ENCODE measurements at places on chromosomes 7 and 10.
A peak's percentile ranks its signal among the peaks of the same experiment; 100 is the strongest.

- DNase-seq, result no peak
Measured at GRCh38 chr7:46146454-46147255, 225.6 kb upstream of the IGFBP3 start.

- no peak for DNase-seq
Measured at GRCh38 chr7:158369290-158369689, 218.3 kb downstream of the PTPRN2 start.

GRCh38 chr10:78749200-78749599, 319.6 kb upstream of the ZMIZ1 start:
- no peak for DNase-seq

- DNase-seq, result peak; percentile 52
Measured at GRCh38 chr7:2510909-2511768, 8.4 kb upstream of the LFNG start.

- no peak for DNase-seq
Measured at GRCh38 chr7:39186671-39187070, 209.0 kb downstream of the POU6F2 start.

DNA sequence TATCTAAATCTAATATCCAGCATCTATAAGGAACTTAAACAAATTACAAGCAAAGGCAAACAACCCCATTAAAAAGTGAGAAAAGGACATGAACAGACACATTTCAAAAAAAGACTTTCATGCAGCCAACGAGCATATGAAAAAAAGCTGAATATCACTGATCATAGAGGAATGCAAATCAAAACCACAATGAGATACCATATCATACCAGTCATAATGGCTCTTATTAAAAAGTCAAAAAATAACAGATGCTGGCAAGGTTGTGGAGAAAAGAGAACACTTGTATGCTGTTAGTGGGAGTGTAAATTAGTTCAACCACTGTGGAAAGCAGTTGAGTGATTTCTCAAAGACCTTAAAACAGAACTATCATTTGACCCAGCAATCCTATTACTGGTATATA, 334.4 kb upstream of the CACNA2D1 start:
- no peak for DNase-seq

DNA sequence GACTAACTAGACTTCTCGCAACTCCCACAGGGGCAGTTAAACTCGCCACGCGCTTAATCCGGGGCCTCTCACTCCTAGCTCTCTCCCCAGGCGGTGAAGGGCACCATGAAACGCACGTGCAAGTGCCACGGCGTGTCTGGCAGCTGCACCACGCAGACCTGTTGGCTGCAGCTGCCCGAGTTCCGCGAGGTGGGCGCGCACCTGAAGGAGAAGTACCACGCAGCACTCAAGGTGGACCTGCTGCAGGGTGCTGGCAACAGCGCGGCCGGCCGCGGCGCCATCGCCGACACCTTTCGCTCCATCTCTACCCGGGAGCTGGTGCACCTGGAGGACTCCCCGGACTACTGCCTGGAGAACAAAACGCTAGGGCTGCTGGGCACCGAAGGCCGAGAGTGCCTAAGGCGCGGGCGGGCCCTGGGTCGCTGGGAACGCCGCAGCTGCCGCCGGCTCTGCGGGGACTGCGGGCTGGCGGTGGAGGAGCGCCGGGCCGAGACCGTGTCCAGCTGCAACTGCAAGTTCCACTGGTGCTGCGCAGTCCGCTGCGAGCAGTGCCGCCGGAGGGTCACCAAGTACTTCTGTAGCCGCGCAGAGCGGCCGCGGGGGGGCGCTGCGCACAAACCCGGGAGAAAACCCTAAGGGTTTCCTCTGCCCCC, 19.5 kb downstream of the WNT8B start:
- DNase-seq, result peak; percentile 18

DNA sequence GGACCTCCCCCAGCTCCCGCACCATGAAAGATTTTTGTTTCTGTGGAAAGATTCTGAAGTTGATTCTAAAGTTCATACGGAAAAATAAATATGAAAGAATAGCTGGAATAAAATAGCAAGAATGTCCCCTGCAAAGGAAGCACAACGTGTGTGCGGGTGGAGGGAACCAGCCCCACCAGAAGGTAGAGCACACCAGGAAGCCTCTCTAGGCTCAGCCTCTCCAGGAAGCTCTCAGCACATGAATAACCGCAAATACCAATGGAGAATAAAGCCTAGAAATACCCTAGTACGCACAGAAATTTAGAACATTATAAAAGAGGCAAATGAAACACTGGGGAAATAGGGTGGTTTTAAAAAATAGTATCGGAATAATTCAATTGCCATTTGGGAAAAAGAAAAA, 24.6 kb upstream of the FAM170B start:
- DNase-seq, result no peak

- no peak for DNase-seq
Measured at GRCh38 chr10:28684157-28684985, 7.0 kb downstream of the BAMBI start.

DNA sequence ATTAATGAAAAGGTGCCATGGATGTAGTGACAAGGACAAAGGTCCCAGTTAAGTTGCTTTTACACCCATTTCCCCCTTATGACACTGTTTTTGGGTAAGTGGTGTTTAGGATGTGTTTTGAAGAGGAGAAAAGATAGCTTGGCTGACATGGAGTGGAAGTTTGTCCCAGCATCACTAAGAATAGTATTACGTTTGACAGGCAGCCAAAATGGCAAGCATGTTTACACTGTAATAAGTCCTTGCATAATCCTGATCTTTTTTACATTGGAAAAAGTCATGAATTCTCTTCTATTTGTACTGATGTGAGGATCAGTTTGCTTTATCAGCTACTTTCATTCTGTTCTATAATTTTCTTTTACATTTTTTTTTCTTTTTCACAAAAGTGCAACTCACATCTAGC, 137.8 kb downstream of the CHRM2 start:
- DNase-seq, result no peak

DNA sequence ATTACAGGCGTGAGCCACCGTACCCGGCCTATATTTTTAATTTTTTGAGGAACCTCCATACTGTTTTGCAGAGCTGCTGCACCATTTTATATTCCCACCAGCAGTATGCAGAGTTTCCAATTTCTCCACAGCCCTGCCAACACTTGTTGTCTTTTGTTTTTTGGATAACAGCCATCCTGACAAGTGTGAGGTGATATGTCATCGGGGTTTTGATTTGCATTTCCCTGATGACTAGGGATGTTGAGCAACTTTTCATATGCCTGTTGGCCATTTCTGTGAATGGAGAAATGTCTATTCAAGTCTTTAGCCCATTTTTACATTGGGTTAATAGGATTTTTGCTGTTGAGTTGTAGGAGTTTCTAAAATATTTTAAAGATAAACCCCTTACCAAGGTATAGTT, 22.2 kb downstream of the ENTPD7 start:
- no peak for DNase-seq

GRCh38 chr10:125084614-125085257, 75.6 kb downstream of the CTBP2 start:
- no peak for DNase-seq

DNA sequence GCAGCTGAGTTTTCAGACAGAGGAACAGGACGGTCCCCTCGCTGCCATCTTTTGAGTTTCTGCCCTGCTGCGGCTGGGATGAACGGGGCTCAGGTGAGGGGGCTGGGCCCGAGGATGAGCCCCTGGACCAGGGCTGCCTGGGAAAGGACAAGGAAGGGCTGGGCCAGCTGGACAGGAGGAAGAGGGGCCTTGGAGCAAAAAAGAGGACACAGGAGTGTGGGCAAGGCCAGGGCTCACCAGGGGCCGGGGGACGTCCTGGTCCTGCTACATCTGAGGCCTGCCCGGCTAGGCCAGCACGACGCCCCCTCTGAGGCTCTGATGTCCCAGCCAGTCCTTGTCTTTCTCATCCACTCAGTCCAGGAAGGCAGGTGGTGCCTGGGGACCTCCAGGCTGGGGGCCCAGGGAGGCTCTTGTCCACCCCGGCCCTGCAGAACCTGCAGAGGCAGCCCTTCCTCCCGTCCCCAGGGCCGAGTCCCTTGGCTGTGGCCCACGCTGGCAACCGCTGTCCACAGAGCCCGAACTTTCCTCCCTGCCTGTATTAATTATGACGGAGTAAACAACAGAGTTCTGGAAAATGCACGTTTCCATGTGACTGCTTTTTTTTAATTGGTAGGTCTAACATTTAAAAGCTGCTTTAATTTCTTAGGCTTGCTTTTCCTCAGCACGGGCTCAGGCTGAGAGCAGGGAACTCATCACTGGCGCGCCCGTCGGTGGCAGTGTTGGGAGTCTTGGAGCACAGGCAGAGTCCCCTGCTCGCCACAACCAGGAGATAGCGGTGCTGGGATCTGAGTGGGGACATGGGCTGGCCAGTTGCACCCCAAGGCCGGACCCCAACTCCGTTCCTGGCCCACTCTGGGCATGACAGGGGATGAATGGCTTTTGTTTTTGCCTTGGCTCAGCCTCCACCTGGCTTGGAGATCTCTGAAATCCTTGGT, 187.7 kb downstream of the ELFN1 start:
- no peak for DNase-seq

- DNase-seq, result no peak
Measured at GRCh38 chr10:8289186-8289924, 234.9 kb downstream of the GATA3 start.

GRCh38 chr7:87498893-87499292, 23.4 kb upstream of the ABCB4 start:
- no peak for DNase-seq

DNA sequence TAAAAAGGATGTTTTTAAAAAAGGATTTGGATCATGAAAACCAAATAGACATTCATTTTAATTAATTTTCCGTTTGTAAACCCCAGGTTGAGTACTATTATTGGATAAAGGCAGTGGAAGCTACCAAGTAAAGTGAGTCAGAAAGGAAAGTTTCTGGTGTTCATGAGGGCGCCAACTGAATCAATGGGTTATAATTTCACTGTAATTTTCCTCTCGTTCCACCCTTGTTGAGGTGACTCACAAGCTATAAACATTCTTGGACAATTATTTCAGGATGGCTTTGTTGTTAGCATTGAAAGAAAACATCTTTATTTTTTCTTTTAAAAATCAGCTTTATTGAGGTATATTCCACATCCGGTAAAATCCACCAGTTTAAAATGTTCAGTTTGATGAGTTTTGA, 5.1 kb upstream of the FAM133B start:
- no peak for DNase-seq

DNA sequence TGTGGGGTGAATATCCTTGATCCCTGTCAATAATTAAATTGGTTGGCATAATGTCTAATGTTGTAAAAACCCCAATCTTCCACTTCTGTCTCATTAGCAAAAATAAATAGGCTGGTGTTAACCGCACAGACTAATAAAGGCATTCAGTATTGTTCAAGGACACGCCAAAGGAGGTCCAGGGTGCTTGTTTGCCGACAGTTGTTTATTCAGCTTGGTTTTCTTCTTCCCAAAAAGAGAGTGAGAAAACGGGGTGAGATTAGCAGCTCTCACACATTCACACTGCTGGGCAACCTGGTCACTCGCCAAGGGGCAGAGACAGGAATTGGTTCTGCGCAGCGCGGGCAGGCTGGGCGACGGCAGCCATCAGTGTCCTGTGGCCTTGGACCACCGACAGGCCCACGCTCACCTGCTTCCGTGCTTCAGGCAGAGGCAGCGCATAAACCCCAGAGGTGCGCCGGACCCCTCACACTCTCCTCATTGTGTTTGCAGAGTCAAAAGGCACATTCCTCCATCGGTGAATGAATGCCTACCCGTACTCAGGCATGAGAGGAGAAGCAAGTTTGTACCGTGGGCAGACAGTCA, 26.2 kb upstream of the LMBR1 start:
- DNase-seq, result no peak

DNA sequence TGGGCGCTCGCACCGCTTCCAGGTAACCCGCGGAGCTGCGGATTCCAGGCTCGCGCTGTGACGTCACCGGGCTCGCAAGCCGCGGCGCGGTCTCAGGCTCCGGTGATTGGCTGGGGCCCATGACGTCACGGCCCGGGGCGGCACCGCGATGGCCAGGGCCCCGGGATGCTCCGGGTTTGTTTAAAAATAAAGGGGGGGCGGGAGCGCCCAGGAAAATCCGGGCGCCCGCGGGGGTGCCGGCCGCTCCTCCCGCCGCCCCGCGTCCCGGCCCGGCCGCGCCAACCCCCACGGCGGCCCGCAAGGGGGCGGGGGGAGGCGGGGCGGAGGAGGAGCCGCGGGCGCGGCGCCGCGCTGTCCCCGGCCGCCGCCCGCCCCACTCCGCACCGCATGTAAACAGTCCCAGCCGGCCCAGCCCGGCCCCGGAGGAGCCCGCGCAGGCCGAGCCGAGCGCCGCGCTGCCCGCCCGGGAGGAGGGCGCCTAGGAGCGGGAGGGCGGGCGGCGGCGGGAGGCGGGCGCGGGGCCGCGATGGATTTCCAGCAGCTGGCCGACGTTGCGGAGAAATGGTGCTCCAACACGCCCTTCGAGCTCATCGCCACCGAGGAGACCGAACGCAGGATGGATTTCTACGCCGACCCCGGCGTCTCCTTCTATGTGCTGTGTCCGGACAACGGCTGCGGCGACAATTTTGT, at the start of gene MTURN:
MTURN (plus strand) TSS at position 376 of the 690 bp plus-strand sequence; CDS start at position 527, 151 bp downstream.
- DNase-seq, result peak; percentile 80

GRCh38 chr7:40382145-40382544, 247.3 kb downstream of the SUGCT start:
- DNase-seq, result no peak

DNA sequence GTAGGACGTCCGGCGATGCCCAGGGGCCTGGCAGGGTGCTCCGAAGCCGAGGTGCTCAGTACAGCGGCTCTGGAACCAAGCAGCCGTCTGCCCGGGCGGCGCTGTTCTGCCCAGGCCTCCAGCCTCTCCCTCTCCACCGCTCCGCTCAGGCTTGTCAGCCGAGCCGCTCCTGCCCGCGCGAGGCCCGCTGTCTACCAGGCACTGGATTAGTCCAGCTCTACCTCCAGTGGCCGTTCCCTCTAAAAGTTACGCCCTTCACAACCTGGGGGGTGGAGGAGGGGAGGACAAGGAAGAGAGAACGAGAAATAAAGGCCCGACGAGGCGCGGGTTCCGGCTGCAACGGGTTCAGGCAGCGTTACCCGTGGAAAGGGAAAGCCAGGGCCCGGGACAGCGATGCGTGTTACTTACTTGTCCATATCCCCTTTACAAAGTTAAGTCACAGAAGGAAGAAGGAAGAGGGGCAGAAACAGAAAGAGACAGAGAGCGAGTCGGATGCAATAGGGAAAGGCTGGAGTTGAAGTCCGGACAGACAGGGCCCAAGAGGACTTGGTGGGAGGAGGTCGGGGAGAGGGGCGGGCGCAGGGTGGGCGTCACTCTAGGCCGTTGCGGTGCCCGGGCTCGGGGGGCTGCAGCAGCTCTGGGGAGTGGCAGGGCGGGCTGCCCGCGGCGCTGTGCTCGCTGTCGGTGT, 2.8 kb downstream of the SP8 start:
- no peak for DNase-seq

DNA sequence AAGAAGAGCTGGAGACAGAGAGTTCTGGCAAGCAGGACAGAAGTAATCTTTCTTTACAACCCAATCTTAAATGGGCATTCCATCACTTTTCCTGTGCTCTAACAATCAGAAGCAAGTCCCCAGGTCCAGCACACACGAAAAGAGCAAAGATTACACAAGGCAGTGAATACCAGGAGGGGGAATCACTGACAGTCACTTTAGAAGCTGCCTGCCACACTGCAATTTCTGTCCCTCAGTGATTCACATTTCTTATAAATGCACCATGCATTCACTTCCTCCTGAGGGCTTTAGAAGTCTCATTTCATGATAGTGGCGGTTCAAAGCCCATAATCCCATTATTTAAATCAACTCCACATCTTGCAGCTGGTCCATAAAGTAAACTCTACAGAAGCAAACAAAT, 362.5 kb downstream of the POM121L12 start:
- no peak for DNase-seq

GRCh38 chr7:5001911-5002310, 42.9 kb upstream of the MMD2 start:
- DNase-seq, result no peak
